HT-29 (cell line): ENCODE measurements at places on chromosomes 7 and 10.

GRCh38 chr7:150388709-150389531, 9.8 kb downstream of the ZNF775 start:
- DNase-seq: peak; percentile 54

DNA sequence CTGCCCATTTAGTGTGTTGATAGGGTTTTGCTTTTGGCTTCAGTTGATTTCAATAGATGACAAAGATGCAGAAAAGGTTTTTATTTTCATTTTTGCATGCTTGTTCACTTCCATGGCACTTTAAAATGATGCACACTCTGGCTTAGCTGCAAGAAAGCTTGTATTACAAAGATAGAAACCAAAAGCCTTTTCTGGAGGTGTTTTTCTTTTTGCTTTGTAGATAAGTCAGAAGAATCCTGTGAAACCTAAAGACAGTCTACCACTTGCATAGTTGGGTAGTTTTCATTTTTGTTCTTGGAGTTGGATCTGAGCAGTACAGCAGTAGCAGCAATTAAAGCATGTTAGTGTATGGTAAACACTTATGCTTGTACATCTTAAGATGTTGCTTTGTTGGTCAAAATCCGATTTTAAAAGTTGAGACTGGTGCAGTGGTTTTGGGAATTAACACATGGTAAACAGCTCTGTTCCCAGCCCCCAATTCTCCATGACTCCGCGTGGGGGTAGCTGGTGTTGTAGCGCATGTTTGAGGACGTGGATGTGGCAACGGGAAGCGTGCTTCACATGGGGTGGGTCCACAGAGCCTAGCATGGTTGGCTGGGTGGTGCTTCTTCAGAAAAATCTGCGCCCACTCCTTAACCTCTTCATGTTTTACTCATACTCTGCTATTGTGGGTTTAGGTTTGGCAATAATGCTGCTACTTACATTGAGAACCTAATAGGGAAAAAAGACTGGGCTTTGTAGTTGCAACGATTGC, 19.8 kb downstream of the CCNY start:
- no peak for DNase-seq

DNA sequence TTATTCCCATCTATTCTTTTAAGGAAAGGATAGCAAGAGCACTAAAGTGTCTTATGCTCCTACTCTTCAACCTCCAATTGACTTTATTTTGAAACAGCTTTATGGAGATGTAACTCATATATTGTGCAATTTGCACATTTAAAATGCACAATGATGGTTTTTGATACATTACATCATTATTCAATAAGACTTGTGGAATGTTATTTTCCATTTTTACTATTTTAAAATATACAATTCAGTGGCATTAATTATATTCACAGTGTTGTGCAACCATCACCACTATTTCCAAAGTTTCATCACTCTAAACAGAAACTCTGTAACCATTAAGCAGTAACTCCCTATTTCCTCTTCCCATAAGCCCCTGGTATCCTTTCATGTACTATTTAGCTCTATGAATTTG, 489.8 kb downstream of the NEBL start:
- DNase-seq: no peak

GRCh38 chr7:46969303-46970130, 612.4 kb downstream of the TNS3 start:
- peak; percentile 77 for DNase-seq

DNA sequence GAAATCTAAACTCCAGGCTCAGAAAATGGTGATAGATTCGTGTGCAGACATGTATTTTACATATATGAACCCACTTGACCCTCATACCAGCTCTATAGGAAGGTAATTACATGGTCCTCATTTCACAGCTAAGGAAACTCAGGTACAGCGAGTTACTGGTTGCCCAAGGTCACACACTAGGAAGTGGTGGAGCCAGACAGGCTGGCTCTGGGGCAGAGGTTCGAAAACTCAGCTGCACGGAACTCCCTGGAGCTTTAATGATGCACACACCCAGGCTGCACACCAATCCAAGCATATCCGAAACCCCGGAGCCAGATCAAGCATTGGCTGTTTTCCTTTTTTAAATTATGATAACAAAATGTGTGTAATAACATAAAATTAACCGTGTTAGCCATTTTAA, 172.4 kb downstream of the COBL start:
- no peak for DNase-seq

GRCh38 chr10:114632869-114633715, 25.0 kb downstream of the ABLIM1 start:
- peak; percentile 64 for DNase-seq

GRCh38 chr10:86878983-86879713, 78.3 kb downstream of the MMRN2 start:
- DNase-seq: no peak

GRCh38 chr7:77877791-77878190, 79.2 kb downstream of the PHTF2 start:
- DNase-seq: no peak

- DNase-seq: no peak
Observed at GRCh38 chr10:103926722-103927319, 8.8 kb upstream of the STN1 start.

GRCh38 chr10:101138788-101139420, 7.8 kb downstream of the TLX1 start:
- DNase-seq: no peak

DNA sequence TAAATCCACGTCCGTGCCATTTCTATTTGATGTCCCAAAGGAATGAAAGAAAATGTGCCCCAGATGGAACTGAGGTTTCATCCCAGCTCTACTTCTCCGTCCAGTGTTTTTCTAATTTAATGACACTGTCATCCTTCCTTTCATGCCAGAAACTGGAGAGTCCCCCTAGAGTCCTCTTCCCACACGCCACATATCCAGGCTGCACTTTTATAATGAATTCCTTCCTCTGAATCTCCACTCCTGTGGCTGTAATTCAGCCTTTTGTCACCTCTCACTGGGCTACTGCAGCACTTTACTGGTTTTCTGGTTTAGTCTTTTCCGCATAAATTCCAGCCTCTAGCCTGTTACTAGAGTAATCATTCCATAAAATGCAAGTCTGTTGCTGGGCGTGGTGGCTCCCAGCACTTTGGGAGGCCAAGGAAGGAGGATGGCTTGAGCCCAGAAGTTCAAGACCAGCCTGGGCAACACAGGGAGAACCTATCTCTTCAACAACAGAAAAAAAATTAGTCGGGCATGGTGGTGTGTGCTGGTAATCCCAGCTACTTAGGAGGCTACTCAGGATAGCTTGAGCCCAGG, 142.6 kb upstream of the RHEB start:
- DNase-seq: no peak

- DNase-seq: no peak
Observed at GRCh38 chr7:54833001-54833467, 74.0 kb upstream of the SEC61G start.
